ENCODE measurements at places on chromosomes 6 and 20. TPM values are rescaled to one million over a fixed set of nuclear protein-coding genes. Genes with fewer than 3 reads are reported as not detected.

Gene UBE3D
- total RNA-seq, result 5.5 TPM

Gene LINC00237
- not detected for total RNA-seq

Gene PAX1
- not detected for total RNA-seq

Gene KIFC1
- total RNA-seq, result 14.0 TPM

Gene NECAB3
- total RNA-seq, result 10.9 TPM

Gene CDS2
- 19.1 TPM for total RNA-seq

Gene USP49
- total RNA-seq, result 0.30 TPM

Gene MYH7B
- not detected for total RNA-seq

Gene SSTR4
- not detected for total RNA-seq

Gene CCN5
- total RNA-seq, result not detected

Gene SLC4A11
- total RNA-seq, result 6.8 TPM

Gene POU5F1
- 1.2 TPM for total RNA-seq

Gene IL17F
- not detected for total RNA-seq

Gene TMEM244
- total RNA-seq, result not detected

Gene C20orf141
- total RNA-seq, result not detected

Gene EYA2
- total RNA-seq, result 0.08 TPM

Gene LY6G6D
- not detected for total RNA-seq

Gene EDN1
- 3.4 TPM for total RNA-seq

Gene OPN5
- total RNA-seq, result not detected

Gene ANKRD66
- not detected for total RNA-seq

Gene DDAH2
- 16.1 TPM for total RNA-seq

Gene PGC
- not detected for total RNA-seq

Gene HCK
- total RNA-seq, result not detected

Gene GNRH2
- total RNA-seq, result 1.3 TPM

Gene MYT1
- not detected for total RNA-seq

Gene MEI4
- total RNA-seq, result not detected

Gene TRAM2
- 14.8 TPM for total RNA-seq

Gene LY6G6C
- 0.15 TPM for total RNA-seq

Measured in hair follicular keratinocyte (primary cell).